ENCODE measurements at places on chromosomes 2 and 18.

DNA sequence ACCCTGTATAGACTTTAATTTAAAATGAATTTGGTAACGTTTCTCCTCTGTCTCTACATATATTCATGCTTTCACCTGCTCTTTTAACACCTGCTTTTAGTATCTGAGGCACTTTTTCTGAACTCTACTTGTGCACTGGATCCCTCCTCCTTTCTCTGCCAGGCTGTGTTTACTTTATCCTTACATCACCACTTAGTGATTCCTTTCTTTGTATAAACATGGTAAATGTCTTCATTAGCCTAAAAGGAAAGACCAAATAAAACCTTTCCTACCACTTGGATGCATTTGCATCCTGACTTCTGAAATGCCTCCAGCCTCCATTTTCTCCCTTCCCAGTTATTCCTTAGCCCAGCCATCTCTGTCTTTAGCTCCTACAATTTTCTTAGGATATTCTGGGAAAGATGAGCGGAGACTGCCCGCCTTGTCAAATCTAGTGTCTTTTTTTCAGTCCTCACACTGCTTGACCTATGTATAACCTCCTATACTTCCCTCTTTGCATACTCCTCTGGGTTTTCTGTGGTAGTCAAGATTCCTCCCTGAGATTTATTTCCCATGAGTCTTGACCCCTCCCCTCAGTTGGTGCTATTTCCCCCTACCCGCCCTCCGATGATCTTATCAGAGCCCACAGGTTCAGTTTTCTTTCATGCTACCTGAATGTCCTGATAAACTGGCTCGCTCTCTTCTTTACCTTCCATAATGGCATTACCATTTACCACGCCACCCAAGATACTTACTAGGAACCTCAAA is 44.8 kb downstream of the REL start:
- H3K27me3 ChIP-seq, result no peaks in the 10 kb centered on the region
- H3K4me3 ChIP-seq, result no peak overlapping the region
- H3K27ac ChIP-seq, result no peak overlapping the region
- H3K4me1 ChIP-seq, result no peaks in the 10 kb centered on the region
- H3K36me3 ChIP-seq, result peaks cover 78% of the 10 kb centered on the region
- no peak for DNase-seq

- H3K36me3 ChIP-seq, result no peaks in the 10 kb centered on the region
- H3K4me1 ChIP-seq, result peaks cover 24% of the 10 kb centered on the region
- no peak overlapping the region for H3K4me3 ChIP-seq
- DNase-seq, result no peak
- H3K27me3 ChIP-seq, result no peaks in the 10 kb centered on the region
- H3K27ac ChIP-seq, result no peak overlapping the region
These were observed 160.0 kb downstream of the DNAH6 start for GRCh38 chr2:84676295-84676694.

DNA sequence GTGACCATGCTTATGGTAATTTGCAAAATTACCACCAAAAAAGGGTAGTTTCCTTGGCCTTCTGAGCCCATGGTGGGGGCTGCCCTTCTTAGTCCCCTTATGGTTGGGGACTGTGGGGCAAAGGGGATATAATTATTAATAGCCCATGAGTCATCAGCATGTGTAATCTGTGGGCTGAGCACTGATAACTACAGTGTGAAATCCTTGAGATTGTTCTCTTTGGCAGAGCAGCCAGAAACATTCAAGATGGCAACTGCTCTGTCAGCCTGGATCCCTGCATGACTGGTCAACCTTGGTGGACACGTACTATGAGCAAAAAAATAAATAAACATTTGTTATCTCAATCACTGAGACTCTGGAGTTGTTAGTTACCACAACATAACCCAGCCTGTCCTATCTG is 61.3 kb downstream of the MGAT4A start:
- no peak for DNase-seq
- H3K4me1 ChIP-seq, result peaks cover 72% of the 10 kb centered on the region
- peaks cover 88% of the 10 kb centered on the region for H3K36me3 ChIP-seq
- H3K4me3 ChIP-seq, result no peak overlapping the region

GRCh38 chr2:68223419-68223818 is 28.9 kb downstream of the PPP3R1 start:
- no peak overlapping the region for H3K4me3 ChIP-seq
- DNase-seq, result no peak
- peaks cover 57% of the 10 kb centered on the region for H3K36me3 ChIP-seq
- H3K27ac ChIP-seq, result peak overlapping the region; percentile 29
- no peaks in the 10 kb centered on the region for H3K27me3 ChIP-seq
- H3K4me1 ChIP-seq, result peaks cover 93% of the 10 kb centered on the region

DNA sequence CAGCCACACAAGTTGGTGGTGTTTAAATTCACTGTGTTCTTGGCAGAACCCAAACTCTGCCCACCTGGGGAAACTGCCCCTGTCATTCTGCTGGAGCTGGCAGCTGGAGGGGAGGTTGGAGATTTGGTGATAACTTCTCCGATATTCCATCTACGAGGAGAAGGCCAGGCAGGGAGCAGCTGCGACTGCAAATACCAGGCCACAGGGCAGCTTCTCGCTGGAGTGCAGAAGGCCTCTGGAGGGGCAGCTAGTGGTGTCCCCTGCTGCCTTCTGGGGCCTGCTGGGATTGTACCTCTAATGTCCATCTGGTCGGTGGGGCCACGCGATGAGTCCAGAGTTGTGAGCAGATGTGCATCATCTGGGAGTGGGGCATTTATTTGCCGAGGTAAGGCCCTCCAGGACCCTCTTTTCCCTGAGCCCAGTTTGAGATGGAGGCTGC is 98.9 kb downstream of the ACKR3 start:
- peaks cover 25% of the 10 kb centered on the region for H3K27me3 ChIP-seq
- DNase-seq, result no peak
- H3K36me3 ChIP-seq, result no peaks in the 10 kb centered on the region
- H3K4me1 ChIP-seq, result no peaks in the 10 kb centered on the region
- H3K4me3 ChIP-seq, result no peak overlapping the region

DNA sequence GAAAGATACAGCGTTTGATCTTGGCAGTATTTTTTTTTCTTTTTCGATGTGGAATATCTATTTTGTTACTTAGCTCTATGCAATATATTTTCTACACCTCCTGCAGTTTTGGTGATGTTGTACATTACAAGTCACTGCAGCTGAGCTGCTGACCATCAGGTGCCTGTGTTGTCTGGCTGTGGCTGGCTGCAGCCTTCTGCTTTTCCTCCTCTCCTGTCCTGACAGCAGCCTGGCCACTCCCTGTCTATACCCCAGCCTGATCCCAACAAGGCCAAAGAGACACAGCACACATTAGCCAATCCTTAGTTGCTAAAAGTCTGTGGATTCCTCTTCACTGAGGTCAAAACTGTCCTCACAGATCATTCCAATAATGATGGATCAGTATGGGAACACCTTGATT is 222.3 kb downstream of the MYT1L start:
- no peak for DNase-seq
- H3K4me3 ChIP-seq, result no peak overlapping the region
- no peak overlapping the region for H3K27ac ChIP-seq
- H3K36me3 ChIP-seq, result no peaks in the 10 kb centered on the region

- no peaks in the 10 kb centered on the region for H3K4me1 ChIP-seq
- DNase-seq, result no peak
- H3K27me3 ChIP-seq, result peaks cover 2% of the 10 kb centered on the region
- no peak overlapping the region for H3K27ac ChIP-seq
- H3K4me3 ChIP-seq, result no peak overlapping the region
These were observed 105.5 kb upstream of the CCDC68 start for GRCh38 chr18:55064760-55065159.

DNA sequence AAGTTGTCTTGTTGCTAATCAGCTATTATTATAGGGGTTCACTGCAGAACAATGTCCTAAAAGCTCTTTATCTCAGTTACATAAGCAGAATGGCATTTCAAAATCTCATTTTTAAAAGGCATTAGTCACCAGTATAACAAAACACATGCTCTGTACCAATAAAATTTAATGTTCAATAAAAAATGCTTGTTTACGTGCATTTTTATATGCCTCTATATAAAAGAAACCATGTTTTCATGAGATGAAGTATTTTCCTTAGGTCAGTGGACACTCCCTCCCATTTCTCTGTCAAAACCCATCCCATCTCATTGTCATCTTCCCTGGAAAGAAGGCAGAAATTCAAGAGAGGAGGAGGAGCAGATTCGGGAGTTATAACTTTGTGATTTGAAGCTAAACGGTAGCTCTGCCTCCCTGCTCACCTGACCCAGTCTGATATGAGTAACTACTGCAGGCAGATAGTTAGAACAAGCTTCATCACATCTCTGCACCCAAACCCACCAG is 231.9 kb upstream of the SIX2 start:
- peaks cover 6% of the 10 kb centered on the region for H3K4me1 ChIP-seq
- H3K27ac ChIP-seq, result no peak overlapping the region
- H3K27me3 ChIP-seq, result peaks cover 39% of the 10 kb centered on the region

- DNase-seq, result no peak
- H3K4me1 ChIP-seq, result no peaks in the 10 kb centered on the region
These were observed 17.0 kb upstream of the DNER start for GRCh38 chr2:229731363-229731762.

GRCh38 chr2:196262606-196263005 is 91.2 kb upstream of the STK17B start:
- H3K27ac ChIP-seq, result peak overlapping the region; percentile 95
- no peak for DNase-seq
- peak overlapping the region; percentile 77 for H3K4me3 ChIP-seq
- no peaks in the 10 kb centered on the region for H3K36me3 ChIP-seq
- peaks cover 88% of the 10 kb centered on the region for H3K4me1 ChIP-seq
- H3K27me3 ChIP-seq, result no peaks in the 10 kb centered on the region

DNA sequence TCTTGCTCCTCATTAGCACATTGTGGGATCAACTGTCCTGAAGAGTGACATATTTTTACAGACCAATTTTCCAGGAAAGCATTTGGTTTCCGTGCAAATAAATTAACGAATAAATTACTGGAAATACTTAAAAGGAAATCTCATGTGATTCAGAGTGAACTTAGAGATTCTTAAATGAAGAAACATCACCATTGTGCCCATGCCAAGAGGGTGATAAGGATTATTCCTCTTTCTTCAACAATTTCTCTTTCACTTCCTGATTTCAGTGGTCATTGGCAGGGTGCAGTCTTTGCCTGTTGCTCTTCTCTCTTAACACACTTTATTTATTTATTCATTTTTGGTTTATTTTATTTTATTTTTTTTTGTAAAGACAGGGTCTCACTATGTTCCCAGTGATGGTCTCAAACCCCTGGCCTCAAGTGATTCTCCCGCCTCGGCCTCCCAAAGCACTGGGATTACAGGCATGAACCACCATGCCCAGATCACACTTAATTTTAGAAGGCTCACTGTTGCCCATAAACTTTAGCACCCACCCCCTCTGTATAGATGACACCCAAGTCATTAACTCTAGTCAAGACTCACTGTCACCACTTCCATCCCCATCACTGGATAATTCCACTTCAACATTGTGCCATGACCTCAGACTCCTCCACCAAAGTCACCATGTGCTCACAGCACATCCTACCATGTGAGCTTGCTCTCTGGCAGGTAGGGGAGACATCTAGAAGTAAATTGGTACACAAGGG is 92.6 kb upstream of the CERS6 start:
- H3K27ac ChIP-seq, result no peak overlapping the region
- no peaks in the 10 kb centered on the region for H3K36me3 ChIP-seq
- H3K27me3 ChIP-seq, result no peaks in the 10 kb centered on the region
- H3K4me3 ChIP-seq, result no peak overlapping the region

DNA sequence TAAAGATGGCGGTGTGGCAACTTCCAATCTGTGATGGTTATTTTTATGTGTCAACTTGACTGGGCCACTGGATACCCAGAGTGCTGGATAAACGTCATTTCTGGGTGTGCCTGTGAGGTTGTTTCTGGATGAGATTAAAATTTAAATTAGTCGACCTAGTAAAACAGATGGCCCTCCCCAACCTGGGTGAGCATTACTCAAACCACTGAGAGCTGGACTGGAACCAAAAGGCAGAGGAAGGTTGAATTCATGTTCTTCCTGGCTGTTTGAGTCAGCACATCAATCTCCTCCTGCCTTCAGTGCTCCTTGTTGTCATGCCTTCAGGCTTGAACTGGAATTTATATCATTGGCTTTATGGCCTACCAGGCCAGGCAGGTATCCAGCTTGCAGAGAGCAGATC is 190.8 kb upstream of the RGPD4 start:
- no peaks in the 10 kb centered on the region for H3K4me1 ChIP-seq
- no peaks in the 10 kb centered on the region for H3K27me3 ChIP-seq
- no peak overlapping the region for H3K27ac ChIP-seq
- H3K36me3 ChIP-seq, result no peaks in the 10 kb centered on the region
- no peak overlapping the region for H3K4me3 ChIP-seq

DNA sequence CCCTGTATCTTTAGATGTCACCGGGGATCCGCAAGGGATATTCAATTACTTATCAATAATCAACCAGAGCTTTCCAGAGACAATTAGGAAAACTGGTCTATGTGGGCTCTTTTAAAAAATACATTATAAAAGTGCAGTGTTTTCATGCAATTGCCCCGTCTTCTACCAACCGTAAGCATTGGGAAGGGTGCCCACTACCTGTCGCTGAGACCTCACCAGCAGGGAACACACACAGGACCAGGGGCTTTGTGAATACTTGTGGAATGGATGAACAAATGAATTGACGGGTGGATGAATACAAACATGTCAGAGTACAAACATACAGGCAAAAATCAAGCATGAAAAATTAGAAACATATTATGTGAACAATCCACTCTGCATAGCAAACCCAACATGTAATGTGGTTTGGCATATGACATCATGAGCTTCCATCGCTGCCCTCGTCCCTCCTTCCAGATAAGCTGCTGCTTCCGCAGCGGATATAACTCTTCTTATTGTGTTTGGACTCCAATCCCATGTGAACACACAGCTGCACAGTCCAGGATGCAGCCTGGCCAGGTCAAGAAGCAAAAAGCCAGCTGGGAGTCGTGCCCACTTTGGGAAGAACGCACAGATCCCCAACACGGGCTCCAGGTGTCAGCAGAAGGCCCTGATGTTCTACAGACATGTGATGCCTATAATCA is 5.3 kb downstream of the FHL2 start:
- H3K36me3 ChIP-seq, result no peaks in the 10 kb centered on the region
- peaks cover 10% of the 10 kb centered on the region for H3K27me3 ChIP-seq
- H3K4me1 ChIP-seq, result peaks cover 17% of the 10 kb centered on the region
- no peak for DNase-seq

DNA sequence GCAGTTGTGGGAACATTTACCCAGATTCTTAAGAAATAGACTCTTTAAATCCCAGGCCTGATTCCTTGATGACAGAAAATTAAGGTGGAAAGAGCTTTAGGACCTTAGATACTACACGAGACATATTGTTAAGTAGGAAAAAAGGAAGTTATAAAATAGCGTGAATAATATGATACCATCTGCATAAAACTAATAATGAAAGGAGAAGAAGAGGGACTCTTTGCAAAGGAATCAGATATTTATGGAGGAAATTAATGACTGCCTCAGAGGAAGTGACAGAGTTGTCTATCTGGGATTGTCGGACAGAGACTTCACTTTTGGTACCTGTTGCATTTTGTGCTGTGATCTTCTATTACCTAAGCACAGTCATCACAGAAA is 20.8 kb downstream of the APCDD1 start:
- no peak for DNase-seq
- H3K4me1 ChIP-seq, result no peaks in the 10 kb centered on the region
- no peak overlapping the region for H3K4me3 ChIP-seq
- peaks cover 42% of the 10 kb centered on the region for H3K27me3 ChIP-seq
- no peaks in the 10 kb centered on the region for H3K36me3 ChIP-seq

DNA sequence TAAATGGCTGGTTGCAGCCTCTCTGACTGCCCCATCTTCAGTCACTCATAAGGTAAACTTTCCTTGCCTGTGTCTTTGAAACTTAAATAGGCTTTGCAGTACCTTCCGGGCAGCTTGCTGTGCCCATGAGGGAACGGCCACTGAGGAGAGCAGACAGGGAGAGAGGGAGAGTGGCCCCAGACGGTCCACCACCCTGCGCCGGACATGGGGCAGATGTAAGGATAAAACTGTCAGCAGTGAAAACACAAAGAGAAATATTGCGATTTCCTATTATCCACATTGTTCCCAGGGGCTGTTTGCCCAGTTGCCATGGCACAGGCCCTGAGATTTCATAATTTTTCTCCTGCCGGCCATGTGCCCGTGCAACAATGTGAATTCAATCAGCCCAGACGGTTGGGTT is 265.9 kb upstream of the SALL3 start:
- no peak overlapping the region for H3K4me3 ChIP-seq
- peaks cover 9% of the 10 kb centered on the region for H3K27me3 ChIP-seq
- no peaks in the 10 kb centered on the region for H3K36me3 ChIP-seq
